Suppressor macrophage treated with lipopolysaccharide for 1 hour (primary cell): ENCODE measurements at places on chromosomes 16 and 17.

DNA sequence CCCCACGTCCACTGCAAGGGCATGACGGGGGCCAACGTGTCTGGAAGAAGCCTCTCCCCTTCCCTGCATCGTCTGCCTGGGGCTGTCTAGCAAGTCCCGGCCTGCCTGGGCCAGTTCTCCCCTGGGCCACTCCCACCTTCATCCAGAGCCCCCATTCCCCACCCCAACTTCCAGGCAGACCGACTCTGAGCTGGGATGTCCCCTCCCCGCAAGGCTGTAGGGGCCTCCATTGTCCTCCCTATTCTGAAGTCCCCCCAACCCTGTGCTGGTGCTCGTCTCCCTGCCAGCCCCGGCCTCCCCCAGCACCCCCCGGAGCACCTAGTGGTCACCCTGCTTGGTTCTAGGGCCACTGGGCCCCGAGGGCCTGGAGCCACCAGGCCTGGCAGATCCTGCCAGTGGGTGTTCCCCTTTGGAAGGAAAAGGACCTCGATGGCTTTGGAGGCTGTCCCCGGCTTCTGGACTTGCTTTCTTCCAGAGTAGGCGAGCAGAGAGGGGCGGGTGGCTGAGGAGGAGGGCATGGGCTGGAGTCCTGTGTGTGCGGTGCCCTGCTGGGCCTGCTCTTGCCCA, 4.8 kb downstream of the GLIS2 start:
- DNase-seq, result no peak

- no peak for DNase-seq
Measured at GRCh38 chr16:19446300-19446846, 28.7 kb downstream of the TMC5 start.

DNA sequence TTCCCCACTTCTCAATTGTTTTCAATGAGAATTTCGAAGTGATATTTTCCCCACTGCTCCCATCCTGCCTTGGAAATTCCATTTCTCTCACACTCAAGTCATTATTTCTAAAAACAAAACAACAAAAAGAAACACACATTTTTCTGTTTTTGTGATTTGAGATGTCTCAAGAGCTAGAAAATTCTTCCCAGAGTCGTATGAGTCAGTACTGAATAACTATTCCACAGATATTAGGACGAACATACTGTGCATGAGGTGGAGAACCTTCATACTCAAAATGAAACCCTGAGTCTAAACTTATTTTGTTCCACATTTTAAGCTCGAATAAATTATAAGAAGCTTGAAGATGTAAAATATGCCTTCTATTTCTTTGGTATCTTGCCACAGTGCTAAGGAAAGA, 204.6 kb downstream of the SLC39A11 start:
- no peak for DNase-seq

DNA sequence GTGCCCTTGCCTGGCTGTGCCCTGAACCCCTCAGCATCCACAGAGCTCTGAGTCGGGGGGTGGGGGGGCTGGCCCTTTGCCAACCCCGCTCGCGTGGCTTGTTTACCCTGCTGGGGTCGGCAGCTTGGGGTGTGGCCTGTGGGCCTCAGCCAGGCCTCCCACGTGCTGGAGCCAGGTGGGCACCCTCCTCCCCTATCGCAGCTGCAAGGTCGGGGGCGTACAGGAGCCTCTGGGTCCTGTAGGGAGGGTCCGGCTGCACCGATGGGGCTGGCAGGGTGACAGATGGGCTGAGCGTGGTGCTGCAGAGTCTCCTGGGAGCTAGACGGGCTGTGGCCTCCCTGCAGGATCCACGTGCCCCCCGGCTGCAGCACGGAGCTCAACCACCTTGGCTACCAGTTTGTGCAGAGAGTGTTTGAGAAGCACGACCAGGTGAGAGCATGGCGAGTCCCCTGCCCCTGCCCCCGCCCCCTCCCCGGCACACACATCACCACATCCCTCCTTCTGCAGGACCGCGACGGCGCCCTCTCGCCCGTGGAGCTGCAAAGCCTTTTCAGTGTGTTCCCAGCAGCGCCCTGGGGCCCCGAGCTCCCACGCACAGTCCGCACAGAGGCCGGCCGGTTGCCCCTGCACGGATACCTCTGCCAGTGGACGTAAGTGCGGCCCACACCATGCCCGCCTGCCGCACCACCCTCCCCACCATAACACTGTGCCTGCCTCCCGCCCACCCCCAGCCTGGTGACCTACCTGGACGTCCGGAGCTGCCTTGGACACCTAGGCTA, 3.6 kb downstream of the RHOT2 start:
- no peak for DNase-seq

DNA sequence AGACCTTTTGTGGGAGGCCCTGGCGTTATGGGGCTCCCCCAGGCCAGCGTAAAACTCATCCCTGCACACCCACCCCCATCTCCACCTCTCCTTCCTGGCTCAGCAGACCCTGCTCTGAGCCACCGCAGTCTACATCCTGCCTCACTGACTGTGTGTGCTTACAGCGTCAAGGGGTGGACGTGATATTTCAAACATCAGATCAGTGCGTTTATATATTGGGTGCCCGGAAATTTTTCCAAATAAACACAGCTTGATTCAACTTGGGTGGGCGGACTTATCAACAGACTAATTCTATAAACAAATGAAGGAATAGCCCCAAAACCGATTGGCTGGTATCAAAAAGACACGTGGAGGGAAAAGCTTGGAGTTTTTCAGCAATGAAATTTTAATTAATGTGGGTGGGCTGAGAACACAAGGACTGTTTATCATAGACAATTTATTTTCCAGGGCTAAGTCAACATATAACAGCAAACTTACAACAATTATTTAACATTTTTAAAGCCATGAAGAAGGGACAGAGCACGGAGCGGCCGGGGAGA, at the start of gene FOXL1:
FOXL1 (plus strand) TSS at position 489 of the 539 bp plus-strand sequence. CDS start 175 bp downstream, outside the sequence.
- no peak for DNase-seq

- no peak for DNase-seq
Measured at GRCh38 chr17:48605409-48605919, 678 bp upstream of the HOXB6 start.

- no peak for DNase-seq
Measured at GRCh38 chr17:57544401-57544800, 200.7 kb downstream of the CCDC182 start.

DNA sequence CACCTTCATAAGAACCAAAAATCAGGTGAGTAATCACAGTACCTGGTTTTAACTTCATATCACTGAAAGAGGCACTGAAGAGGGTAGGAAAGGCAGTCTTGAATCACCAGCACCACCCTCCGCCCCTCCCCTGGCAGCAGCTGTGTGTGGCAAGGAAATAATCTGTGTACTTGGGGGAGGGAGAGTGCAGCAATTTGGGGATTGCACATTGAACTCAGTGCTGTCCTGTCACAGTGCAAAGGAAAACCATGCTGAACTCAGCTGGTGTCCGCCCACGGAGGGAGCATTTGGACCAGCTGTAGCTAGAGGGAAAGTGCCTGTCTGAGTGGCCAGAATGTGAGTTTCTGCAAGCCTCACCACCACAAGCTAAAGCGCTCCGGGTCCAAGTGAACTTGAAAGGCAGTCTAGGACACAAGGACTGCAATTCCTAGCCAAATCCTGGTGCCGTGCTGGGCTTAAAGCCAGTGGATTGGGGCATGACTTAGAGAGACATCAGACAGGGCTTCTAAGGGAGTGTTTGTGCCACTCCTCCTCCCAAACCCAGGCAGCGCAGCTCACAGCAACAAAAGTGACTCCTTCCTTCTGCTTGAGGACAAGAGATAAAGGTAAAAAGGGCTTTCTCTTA, 39.7 kb upstream of the ALDH3A1 start:
- peak; percentile 75 for DNase-seq

DNA sequence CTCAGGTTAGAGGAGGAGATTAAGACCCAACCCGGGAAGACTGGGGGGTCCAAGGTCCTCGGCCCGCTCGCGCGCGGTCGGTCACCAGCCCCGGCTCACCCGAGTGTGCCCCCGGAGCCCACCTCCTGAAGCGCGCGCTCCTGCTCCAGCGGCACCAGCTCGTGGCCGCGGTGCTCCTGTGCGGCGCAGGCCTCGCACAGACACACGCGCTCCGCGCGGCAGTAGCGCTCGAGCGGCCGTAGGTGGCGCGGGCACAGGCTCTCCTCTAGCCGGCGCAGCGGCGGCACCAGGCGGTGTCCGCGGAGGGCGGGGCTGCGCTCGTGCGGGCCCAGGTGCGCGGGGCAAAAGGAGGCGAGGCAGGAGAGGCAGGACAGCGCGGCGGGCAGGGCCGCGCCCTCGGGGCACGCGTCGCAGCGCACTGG, 618 bp downstream of the TRIM47 start:
- DNase-seq, result peak; percentile 87

DNA sequence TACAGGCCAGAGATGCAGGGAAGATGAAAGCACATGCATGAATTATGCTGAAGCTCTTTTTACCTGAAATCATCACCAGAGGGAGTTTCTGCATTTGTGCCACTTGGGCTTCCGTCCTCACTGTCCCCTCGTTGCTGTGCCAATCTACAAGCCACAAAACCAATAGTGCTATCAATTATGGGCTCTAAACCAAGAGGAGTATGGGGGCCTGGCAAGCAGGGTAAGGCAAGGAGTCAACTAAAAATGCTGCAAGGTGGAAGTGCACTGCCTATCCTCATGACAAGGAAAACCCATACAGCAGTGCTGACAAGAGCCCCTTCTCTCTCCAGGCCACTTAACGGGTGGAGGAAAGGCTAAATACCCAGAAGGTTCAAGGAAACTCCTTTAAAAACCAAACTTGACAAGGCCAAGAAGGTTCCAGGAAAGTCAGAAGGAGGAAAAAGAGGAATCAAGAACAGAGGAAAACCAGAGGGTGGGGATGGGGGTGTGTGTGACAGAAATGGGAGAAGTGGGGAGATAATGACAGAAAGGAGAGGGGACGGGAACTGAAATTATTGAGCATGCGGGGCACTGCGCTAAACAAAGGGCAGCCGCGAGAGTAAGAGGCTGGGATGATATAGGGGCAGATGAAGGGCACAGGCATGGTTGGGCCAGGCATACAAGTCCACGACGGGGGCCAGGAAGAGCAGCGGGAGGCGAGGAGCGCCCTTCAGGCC, 674 bp downstream of the C17orf75 start:
- peak; percentile 16 for DNase-seq

GRCh38 chr17:65370669-65371131, 190.7 kb downstream of the AXIN2 start:
- DNase-seq, result no peak

- DNase-seq, result peak; percentile 91
Measured at GRCh38 chr17:45293413-45294211, 23.2 kb downstream of the MAP3K14 start.

DNA sequence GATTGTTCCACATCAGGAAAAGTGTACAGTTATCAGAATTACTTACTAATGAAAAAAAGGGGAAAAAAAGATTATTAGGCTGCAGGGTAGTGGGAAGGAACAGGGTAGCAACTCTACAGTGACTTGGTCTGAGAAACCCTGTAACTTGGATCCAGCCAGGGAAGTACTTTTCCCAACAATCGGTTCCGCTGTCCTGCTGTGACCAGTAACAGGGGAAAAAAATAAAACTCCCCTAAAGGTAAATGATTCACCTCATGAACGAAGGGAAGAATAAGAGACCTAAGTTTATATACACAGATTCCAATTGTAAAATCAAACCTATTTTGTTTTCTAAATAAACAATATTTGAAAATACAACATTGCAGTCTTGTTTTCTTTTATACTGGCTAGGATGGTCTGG, 189.9 kb downstream of the WWOX start:
- no peak for DNase-seq

DNA sequence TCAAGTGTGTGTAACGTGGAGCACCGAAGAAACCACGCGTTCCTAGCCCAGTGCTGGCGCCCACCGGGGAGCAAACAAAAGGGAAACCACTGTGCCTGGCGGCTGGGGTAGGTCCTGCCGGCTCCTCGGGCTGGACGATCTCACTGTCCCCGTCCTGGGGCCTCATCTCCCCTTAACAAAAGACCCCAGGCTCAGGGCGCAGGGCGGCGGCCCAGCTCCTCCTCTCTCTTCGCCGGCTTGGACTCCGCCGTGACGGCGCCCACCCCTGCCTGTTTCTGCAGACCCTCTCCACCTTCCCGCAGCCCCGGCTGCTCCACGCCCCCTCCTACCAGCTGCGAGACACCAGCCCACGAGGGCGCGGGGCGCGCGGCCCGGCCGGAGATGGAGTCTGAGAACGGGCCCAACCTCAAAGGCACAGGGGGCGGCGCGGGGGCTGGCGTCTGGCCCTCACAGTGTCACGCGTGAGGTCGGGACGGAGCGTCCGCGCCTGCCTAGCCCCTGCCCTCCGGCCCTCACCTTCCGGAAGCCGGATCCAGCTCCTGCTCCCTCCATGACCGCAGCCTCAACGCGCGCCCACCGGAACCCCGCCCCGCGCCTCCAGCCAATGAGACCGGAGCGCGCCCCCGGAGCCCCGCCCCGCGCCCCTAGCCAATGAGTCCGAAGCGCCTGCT, at the start of gene CENPX:
CENPX (minus strand) TSS at position 569 of the 671 bp plus-strand sequence; CDS start at position 552, 17 bp downstream.
- DNase-seq, result no peak

DNA sequence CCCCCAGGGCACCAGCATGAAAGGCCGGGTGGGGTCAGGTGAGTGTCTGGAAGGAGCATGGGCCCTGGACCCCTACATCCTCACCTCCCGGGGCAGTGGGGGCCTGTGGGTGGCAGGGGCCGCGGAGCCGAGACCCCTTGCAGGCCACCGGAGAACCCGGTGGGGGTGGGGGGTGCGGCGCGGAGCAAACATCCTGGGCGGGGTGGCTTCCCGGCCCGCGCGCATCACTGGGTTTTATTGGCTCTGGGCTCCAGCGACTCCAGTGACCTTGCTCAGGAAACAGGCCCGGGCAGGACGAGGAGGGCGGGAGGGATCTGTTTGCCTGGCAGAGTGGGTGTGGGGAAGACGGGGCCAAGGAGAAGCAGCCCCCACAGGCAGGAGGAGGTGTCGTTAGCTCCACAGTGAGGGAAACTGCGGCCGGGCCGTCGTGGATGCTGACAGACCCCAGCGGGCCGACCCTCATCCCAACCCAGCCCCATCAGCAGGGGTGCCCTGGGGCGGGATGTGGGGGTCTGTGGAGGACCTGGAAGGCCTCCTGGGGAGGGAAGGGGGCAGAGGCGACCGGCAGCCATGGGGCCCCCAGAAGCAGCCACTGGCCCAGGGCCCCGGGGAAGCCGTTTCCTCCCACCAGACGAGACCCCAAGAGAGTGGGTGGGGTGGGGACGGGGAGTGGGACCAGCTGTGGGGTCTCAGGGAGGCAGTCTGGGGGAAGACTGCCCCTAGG, 10.6 kb downstream of the SSTR5 start:
- DNase-seq, result no peak
